ENCODE measurements at places on chromosomes 2 and 18.
A peak's percentile ranks its signal among the peaks of the same experiment; 100 is the strongest.

DNA sequence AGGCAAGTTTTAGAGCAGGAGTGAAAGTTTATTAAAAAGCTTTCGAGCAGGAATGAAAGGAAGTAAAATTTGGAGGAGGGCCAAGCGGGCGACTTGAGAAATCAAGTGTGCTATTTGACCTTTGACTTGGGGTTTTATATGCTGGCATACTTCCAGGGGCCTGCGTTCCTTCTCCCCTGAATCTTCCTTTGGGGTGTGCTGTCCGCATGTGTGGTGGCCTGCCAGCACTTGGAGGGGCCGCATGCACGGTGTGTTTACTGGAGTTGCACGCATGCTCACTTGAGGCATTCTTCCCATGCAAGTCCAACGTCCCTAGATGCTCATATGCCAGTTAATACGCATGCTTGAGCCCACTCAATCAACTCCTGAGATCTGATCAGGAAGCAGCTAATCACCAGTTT is 78.3 kb upstream of the MAP4K4 start:
- DNase-seq = no peak

DNA sequence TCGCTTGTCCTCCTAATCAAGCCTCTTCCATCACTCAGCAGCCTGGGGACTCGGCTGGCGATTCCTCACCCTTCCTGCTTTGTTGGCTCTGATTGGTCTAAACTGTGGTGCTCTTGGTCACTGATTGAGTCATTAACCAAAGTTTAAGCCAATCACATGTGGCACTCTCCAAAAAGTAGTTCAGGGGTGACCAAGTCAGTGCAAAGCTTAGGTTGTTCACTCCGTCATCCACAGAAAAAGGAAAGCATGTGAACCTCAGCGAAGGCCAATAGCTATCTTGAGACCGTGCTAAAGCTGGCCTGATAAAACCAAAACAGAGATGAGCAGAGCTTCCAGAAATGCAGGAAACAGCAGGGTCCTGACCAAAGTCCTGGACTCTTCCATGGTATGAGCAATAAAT is 4.9 kb downstream of the ALPK2 start:
- DNase-seq = no peak

GRCh38 chr18:55327454-55327853 is 260.5 kb downstream of the TCF4 start:
- no peak for DNase-seq

GRCh38 chr2:76861708-76862107 is 660.5 kb downstream of the LRRTM4 start:
- no peak for DNase-seq

- no peak for DNase-seq
Measured at GRCh38 chr2:232658217-232658785, 24.9 kb downstream of the EFHD1 start.

- no peak for DNase-seq
Measured at GRCh38 chr2:39851651-39852110, 72.6 kb upstream of the THUMPD2 start.

GRCh38 chr2:152395103-152395502 is 60.1 kb downstream of the FMNL2 start:
- DNase-seq = no peak

- no peak for DNase-seq
Measured at GRCh38 chr2:201781557-201782051, 871 bp upstream of the ALS2 start.

- peak; percentile 50 for DNase-seq
Measured at GRCh38 chr2:232689152-232689910, 7.8 kb upstream of the GIGYF2 start.

DNA sequence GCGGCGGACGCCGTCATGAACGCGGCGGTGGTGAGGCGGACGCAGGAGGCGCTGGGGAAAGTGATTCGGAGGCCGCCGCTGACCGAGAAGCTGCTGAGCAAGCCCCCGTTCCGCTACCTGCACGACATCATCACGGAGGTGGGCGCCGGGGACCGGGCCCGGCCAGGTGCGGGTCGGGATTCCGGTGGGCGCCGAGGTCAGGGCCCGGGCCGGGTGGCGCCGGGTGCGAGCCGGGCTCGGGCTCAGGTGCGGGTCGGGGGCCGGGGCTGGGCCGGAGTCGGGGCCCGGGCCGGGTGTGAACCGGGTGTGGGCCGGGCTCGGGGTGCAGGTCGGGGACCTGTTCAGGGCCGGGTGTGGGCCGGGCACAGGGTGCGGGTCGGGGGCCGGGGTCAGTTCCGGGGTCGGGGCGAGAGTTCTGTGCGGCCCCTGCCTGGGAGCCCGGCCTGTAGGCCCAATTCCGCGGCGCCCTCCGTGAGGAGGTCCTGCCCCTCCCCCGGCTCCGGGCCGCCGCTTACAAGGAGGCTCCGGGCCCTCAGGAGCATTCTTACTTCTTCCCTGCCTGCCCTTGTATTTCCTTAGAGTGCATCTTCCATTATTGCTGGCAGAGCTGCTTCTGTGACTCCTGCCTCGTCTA is 447 bp downstream of the TRAF3IP1 start:
- no peak for DNase-seq

- no peak for DNase-seq
Measured at GRCh38 chr2:172664766-172665165, 70.9 kb upstream of the RAPGEF4 start.

GRCh38 chr2:85785027-85785822 is 31.4 kb downstream of the ATOH8 start:
- no peak for DNase-seq

DNA sequence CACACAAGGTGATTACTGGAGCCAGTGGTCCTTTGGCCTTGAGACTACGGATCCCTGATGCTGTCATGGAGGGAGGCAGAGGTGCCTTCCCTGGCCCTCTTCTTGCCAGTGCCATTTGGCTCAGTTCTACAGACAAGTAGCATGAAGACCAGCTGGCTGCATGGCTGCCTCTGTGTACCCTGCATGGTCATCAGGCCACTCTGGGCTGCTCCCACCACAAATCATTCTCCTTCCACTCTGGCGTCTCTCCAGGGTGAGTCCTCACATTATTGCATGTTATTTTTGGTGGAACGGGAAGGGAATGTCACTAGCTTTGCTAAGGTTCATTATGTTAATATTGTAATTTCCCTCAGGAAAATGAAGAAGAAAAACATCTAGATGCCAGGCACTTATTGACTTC is 229.8 kb downstream of the VAPA start:
- no peak for DNase-seq

- no peak for DNase-seq
Measured at GRCh38 chr2:222311319-222311977, 12.7 kb upstream of the PAX3 start.

- no peak for DNase-seq
Measured at GRCh38 chr2:163405298-163405697, 330.5 kb downstream of the FIGN start.

DNA sequence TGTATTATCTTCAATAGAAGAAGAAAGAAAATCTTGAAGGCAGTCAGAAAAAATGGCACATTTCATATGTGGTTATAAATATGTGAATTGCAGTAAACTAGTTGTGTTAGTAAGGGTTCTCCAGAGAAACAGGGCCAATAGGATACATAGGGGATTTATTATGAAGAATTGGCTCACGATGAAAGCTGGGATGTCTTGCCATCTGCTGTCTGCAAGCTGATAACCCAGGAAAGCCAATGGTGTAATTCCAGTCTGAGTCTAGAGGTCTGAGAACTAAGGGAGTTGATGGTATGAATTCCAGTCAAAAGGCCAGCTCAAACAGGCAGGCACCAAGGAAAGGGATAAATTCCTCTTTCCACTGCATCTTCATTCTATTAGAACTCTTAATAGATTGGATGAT is 362.4 kb downstream of the KCNJ3 start:
- no peak for DNase-seq

DNA sequence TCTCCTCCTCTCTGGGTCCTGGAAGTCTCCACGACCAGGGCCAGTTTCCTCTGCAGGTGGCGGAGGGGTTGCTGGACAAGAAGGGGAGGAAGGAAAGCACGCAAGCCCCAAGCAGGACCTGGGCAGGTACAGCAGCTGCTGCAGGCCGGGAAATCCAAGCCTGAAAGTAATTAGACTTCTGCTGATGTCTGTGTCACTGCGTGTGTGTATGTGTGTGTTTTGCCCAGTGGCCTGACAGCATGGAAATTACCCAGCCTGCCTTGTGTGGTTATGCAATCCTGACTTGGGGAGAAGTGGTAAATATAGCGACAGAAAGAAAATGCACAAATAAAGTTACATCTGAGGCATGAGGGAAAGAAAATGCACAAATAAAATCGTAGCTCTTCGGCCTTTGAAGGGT is 121.8 kb upstream of the ZBTB14 start:
- DNase-seq = no peak

- DNase-seq = no peak
Measured at GRCh38 chr2:38438883-38439612, 62.0 kb upstream of the ATL2 start.

DNA sequence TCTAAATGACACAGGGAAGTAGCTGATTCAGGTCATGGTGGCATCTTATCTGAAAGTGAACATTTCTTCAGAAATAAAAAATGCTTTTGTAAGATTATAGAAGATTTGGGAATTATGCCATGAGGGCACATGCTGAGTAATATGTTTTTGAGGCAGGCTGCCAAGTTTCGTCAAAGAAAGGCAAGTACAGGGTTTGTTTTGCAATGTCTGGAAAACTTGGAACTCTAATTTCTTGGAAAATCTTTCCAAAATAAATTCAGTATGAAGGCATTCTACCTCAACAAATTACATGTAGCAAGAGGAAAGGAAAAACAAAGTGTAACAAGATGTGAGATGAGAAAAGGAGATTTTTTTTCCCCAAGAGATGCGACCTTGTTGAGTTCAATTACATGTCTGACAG is 167.7 kb downstream of the PLCL1 start:
- DNase-seq = no peak

- no peak for DNase-seq
Measured at GRCh38 chr2:37560863-37561614, 110.4 kb downstream of the CDC42EP3 start.

GRCh38 chr2:99488539-99489062 is 1.2 kb downstream of the REV1 start:
- no peak for DNase-seq

DNA sequence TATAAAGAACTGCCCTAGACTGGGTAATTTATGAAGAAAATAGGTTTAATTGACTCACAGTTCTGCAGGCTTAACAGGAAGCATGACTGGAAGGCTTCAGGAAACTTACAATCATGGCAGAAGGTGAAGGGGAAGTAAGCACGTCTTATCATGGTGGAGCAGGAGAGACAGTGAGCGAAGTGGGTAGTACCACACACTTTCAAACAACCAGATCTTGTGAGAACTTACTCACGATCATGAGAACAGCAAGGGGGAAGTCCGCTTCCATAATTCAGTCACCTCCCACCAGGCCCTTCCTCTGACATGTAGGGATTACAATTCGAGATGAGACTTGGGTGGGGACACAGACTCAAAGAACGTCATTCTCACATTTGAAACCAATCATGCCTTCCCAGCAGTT is 260.1 kb upstream of the FAM98A start:
- DNase-seq = no peak

DNA sequence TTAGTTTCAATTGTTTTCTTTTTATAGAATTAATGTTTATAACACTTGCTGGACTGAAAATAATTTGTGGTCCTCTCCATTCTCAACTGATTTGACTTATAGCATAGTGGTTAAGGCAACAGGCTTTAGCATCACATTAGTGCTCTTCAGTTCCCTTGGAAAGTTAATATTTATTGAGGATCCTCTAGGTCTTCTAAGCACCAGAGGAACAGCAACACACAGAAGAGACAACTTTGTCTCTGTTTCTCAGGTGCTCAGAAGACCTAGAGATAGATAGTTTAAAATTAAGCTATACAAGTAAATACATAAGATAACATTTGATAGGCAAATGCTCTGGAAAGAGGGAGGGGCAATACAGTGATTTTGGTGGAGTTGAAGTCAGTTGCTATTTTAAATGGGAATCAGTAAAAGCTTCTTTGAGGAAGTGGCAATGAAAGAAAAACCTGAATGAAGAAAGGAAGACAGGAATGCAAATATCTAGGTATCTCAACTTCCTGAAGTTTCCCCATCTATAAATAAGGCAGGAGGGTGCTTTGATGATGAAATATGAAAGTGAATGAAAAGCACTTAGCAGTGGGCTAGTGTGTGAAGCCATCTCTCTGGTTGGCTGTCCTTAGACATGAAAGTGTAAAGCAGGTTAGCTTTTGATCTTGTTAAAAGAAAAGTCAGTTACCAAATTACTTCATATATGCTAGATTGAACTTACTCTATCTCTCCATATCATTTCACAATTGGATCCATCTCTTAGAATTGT is 7.9 kb downstream of the NEUROD1 start:
- no peak for DNase-seq

GRCh38 chr18:75257605-75258004 is 47.0 kb downstream of the TSHZ1 start:
- no peak for DNase-seq

- no peak for DNase-seq
Measured at GRCh38 chr2:173567493-173567892, 212.8 kb downstream of the CDCA7 start.

DNA sequence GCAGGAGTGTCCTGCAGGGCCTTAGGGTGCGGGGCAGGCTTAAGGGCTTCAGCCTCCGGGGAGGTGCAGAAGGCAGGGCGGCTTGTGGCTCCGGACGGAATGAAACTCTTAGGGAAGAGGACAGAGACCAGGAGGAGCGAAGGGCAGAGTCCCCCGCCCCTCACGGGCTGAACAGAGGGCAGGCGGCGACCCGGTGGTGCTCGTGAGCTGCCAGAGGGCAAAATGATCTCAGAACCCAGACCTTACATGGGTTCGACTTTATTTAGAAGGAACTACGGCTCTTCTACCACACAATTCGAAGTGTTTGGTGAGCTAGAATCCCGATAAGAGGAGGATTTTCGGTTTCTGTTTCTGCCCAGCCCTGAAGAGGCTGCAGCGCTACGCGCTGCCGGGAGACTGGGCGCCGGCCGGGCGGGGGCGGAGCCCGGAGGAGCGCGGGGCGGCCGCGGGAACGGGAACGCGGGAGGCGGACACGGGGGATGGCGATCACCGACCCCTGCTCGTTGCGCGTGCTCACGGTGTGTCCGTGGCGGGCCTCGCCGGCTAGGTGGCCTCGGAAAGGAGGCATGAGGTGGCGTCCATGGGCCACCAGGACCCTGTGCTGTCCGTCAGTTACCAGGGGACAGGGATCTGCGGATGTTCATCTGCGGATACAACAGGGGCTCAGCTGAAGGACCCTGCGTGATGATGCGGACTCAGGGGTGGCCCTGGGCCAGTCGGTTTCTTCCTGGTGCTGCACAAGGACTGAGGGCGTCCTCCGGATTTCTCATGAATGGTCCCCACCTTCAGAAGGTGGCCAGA is 4.2 kb upstream of the SP100 start:
- no peak for DNase-seq

GRCh38 chr2:223735659-223736244 is 101.6 kb downstream of the AP1S3 start:
- no peak for DNase-seq

DNA sequence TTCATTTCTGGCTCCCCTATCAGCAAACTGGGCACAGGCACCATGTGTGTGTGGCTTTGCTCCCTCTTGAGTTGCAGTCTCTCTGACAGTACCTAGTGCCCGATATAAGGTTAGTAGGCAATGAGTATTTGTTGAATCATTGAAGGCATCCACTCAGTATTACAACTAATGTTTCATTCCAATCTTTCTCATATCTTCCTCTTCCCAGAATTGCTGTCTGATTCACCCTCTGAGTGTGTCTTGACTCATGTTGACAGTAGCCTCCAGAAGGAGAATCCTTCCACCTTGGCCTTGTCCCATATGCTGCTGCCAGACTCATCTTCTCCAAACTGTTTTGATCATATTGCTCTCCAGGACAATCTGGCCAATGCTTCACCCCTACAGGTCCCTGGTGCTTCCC is 202.5 kb downstream of the LRRTM1 start:
- DNase-seq = no peak

- no peak for DNase-seq
Measured at GRCh38 chr2:142716463-142717242, 160.8 kb upstream of the KYNU start.
